ENCODE measurements at places on chromosomes 13 and 19.

DNA sequence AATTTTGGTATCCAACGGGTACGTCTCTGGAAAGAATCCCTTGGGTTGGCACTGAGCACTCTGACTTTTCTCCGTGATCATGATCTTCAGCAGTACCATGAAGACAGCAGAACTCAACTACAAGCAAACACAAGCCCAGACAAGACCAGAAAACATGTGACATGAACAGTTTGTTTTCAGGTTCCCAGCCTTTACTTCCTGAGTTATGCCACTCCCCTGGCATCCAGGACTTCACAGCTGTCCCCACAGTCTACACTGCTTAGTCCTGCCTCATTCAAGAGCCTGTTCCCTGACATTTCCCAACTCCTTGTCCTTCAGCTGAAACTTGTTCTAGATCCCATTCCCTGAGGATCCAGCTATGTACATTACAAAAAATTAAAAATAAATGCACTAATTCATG is 4.9 kb upstream of the N4BP2L1 start:
- no peak for DNase-seq

GRCh38 chr13:74305876-74306275 is 171.7 kb upstream of the KLF12 start:
- DNase-seq: no peak

DNA sequence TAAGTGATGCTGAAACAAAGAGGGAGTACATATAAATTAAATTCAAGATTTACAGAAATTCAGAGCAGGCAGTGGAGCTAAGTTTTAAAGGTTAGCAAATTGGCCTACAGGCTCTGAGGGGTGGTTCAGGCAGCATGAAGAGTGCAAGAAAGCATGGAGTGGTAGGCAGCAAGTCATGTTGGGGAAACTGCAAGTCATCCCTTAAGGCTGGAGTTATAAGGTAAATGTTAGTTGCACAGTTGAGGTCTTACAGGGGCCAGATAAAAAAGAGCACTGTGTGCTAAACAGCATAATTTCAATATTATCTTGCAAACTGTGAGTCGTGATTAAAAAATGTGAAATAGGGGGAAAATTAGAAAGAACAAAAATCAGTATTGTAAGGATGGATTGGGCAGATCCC is 106.2 kb downstream of the VWA8 start:
- DNase-seq: no peak

DNA sequence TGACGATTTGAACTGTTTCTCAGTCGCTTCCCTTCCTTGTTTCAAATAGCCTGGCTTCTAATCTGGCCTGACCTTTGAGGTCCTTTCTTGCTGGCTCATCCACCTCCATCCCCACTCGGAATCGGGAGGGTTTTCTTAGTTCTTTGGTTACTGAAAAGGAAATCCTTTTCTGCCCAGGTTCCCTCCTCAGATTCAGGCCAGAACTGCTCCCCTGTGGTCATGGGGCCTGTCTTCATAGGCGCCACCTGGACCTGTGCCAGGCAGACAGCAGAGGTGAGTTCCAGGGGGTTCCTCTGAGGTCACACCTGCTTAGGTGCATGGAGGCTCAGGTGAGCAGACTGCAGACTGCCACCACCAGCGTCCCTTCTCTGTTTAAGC is 62.4 kb downstream of the AKAP11 start:
- no peak for DNase-seq

GRCh38 chr13:102697929-102698648 is 3.2 kb upstream of the METTL21C start:
- no peak for DNase-seq

DNA sequence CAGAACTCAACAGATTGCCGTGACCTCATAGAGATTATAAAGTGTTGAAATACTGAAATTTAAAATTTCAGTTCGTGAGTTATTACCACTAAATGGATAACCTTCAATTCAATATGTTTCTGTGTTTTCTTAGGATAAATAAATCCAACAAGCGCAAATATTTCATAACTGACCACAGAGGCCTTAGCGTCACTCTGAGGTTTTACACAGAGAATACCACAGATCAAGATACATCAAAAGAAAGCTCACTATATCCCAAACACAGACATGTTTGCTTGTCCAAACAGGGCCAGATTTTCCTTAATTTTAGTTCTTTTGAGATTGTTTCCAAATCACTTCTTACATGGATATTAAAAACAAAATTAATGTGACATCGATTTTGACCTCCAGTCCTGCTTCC is 235.8 kb downstream of the EFNB2 start:
- no peak for DNase-seq

- no peak for DNase-seq
Observed at GRCh38 chr13:94267581-94268366, 211.7 kb downstream of the DCT start.

- DNase-seq: no peak
Observed at GRCh38 chr19:6259312-6259861, 20.4 kb downstream of the MLLT1 start.

DNA sequence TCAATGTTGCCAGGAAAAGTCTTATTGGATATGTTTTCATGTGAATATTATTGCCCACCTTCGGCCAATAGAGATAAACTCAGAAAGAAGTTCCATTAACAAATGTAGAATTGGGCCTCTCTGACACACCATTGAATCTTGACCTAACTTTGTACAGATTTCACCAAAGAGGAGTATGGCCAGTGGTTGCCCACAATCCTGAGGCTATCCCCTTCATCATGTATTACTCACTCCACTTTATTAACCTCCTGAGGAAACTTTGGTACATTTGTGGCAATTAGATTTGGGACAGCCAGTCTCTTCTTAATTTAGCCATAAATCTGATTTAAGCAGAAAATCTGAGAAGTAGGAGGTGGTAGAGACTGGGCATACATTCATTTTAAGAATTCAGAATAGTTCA is 53.3 kb upstream of the POSTN start:
- no peak for DNase-seq

Measured in NCI-H2029 (cell line).